ENCODE measurements at places on chromosomes 5 and 9. TPM values are rescaled to one million over a fixed set of nuclear protein-coding genes. Genes with fewer than 3 reads are reported as not detected.

GRCh38 chr9:22528485-22528884 lies 81.9 kb downstream of the DMRTA1 start:
- peak; percentile 3 for DNase-seq

GRCh38 chr5:9409413-9409960 lies 136.4 kb downstream of the SEMA5A start:
- DNase-seq: no peak

DNA sequence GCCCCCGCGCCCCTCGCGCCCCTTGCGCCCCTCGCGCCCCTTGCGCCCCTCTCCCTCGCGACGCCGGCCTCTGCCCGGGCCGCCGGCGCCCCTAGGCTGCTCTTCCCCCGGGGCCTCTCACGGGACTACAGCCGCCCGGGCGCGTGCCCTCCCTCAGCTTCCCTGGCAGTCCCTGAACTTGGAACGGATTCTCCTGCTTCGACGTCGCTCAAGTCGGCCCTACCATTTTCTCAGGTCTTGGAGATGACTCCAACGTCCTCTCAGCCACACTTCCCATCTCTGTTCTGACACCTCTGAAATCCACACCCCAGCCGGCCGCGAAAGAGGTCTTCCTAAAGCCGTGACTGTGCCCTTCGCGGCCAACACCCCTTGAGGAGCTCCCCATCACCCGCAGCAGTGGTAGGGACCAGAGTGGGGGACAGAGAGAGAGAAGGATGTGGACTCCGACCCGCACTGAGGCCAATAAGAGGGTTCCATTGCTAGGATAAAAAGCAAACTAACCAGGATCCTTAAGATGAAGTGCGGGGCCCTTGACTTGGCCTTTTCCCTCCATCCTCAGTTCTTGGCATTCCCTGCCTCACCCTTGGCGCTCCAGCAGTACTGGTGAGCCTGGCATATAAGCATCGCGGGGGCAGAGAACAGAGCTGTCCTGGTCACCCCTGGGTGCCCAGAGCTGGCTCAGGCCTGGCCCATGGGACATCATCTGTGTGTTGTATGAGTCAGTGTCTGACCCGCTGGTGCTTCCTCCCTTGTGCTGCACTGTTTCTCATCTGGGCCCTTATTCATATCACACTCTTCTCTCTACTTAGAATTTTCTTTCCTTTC lies 38.6 kb upstream of the GARNL3 start:
- DNase-seq: no peak

The PCDHGA7 gene
- 6.8 TPM for total RNA-seq

- DNase-seq: no peak
Measured at GRCh38 chr5:173065155-173065554, 9.0 kb downstream of the CREBRF start.

The NME5 gene
- total RNA-seq: 2.5 TPM

The GPR21 gene
- 0.66 TPM for total RNA-seq

DNA sequence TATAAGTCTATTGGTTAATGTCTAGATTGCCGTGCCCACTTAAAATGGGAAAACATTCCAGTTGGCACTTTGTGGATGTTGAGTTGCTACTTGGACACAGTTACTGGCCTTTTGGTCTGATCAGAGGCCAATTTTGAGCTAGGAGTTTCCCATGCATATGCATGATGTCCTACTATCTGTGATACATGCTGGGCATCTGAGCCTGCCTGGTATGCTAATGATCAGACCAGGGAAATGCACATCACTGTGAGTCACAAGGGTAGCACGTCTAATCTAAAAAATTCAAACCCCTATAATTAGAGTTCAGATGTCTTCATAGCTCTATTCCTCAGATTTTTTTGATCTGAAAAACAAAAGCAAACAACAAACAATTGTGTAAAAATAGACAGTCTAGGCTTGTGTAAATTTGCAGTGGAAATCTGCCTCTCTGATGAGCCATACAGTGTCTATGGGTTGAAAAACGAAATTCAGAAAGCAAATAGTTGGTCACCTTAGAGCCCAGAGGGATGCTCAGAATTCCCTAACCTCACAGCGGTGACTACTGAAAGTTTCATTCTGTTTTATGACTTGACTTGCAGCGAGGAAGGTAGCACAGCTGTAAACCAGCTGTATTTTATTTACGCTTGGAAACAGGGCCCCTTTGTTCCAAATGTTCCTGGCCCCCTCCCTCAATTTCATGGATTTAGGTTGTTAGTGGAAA lies 37.3 kb downstream of the PALM2AKAP2 start:
- no peak for DNase-seq

The KCNMB1 gene
- not detected for total RNA-seq

DNA sequence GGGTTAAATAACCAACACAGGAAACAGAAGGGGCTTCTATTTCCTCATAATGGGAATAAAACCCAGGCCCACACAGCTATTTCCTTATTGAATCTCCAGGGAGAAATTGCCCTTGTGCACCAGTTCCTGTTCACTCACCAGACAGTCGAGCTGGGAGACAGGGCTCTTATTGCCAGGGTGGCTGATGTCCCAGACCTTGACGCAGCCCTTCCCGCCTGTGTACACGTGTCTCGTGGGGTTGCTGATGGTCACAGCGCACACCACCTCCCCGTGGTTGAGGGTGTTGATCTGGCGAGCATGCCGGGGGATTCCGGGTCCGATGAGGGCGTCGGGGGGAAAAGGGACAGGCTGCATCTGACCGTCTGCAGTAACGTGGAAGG lies 96.5 kb downstream of the TLE1 start:
- DNase-seq: no peak

The NUDCD2 gene
- 7.4 TPM for total RNA-seq

GRCh38 chr5:113271745-113272454 lies 162.9 kb downstream of the TSSK1B start:
- no peak for DNase-seq

- no peak for DNase-seq
Measured at GRCh38 chr9:79201636-79202035, 370.1 kb upstream of the TLE4 start.

DNA sequence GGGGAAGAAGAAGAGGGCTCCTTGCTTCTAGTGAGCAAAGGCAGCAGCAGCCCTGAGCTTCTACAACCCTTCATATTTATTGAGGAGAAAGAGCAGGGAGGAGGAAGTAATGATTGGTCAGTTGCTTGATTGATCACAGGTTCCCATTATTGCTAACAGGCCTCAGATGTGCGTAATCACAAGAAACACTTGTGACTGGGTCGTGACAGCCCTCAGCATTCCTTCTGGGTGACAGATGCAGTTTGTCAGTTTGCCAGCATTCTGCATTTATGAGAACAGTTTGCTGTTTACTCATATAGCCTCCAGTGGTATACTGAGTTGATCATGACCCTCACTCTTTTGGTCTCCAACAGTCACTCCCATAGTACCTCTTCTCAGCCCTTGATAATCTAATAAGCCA lies 111.5 kb upstream of the TNC start:
- DNase-seq: peak; percentile 28

The INSL6 gene
- not detected for total RNA-seq

DNA sequence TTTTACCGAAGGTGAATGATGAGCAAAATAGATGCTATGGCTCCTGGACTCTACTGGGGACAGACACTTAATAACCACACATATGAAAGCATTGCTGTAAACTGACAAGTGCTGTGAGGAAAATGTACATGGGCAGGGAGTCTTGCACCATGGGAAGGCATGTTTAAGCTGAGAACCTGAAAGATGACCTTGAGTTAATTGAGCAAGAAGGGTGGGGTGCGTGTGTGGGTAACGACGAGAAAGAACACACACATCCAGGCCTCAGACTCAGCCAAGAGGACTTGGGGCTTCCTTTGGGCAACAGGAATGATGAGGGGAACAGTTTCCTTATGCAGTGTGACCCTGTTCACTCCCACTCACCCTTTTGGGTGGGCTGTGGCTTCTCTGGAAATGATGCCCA lies 73.1 kb downstream of the HSPA4 start:
- DNase-seq: no peak

DNA sequence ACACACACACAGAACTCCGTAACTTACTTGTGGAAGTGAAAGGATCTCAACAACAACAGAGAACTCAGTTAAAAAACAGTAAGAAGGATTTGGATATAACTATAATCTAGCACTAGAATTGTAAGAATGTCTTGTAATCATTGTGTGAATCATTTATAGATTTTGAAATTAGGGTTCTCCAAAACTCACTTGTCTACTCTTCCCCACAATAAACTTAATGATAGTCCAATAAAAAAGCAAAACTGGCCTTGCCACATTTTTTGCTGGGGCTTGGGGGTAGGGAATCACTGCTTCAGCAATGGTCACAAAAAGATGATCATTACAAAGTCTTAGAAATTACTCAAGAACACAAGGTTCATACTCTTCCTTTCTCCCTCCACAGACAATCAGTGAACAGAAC lies 8.8 kb downstream of the TBCA start:
- DNase-seq: no peak

- peak; percentile 77 for DNase-seq
Measured at GRCh38 chr5:177113566-177114424, 19.8 kb upstream of the NSD1 start.

GRCh38 chr5:143606043-143606752 lies 202.7 kb upstream of the NR3C1 start:
- no peak for DNase-seq

DNA sequence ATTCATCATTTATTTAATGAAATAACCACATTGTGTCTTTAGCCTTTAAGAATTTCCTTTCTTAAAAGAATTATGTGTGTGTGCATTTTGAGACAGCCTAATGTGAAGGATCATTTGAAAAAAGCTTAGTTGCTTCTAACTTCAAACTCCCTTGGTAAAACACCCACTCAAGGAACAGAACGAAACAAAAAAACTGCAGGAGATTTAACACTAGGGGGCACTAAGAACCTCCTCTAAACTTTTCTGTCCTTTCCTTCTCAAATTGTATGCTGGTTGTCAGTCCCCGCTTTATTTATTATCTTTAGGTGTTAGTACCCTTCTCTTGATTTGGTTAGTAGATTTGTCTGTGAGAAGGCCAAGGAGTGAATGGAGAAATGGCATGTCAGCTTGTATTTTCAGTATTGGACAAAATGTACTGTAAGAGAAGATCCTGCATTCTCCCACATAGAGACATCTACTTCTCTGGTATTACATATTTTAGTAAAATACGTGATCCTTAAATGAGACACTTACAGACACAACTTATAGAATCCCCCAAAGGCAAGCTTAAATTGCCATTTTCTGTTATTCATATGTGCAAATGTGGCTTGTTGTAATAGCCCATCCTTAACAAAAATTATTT lies 229.7 kb downstream of the MRPS30 start:
- peak; percentile 3 for DNase-seq

- DNase-seq: no peak
Measured at GRCh38 chr5:151267491-151268260, 14.7 kb downstream of the GM2A start.

DNA sequence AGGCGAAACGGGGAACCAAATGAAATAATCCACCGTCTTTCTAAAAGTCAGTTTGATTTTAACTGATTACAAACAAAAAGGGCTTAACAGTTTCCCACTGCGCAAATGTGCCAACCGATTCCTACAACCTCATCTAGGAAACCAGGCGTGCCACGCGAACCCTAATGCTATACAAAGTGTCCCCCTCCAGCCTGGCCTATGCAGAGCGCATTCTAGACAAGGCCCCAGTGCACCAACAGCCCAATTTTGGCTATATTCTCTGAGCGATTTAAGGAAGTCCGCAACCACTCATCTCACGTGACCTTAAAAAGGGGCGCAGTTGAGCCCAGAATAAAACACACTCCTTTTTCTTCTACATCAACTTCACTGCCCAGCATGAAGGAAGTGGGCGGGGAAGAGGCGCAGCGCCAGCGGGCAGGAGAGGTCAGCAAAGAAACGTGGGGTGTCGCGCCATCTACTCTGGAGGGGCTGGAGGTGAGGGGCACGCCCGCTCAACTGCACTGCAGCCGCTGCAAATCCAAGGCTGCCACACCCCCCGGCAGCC lies 779 bp downstream of the FAM13B start:
- peak; percentile 44 for DNase-seq

The SETD9 gene
- 14.9 TPM for total RNA-seq

DNA sequence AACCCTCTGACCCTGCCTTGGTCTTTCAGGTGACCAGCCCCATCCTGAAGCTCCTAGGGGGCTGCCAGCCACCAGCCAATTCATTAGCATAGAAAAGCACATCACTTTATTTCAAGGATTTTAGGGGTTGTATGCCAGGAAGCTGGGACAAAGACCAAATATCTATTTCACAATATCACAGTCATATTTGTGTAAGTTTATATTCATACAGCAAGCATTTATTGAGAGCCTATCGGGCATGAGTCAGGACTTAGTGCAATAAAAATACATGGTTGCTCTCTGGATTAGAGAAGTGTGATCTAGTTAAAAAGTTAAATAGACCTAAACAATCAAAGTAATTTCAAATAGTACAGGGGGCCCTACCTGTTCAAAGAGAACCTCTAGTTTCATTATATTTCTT lies 113.8 kb downstream of the ERCC6L2 start:
- no peak for DNase-seq

The CNTNAP3B gene
- total RNA-seq: not detected

DNA sequence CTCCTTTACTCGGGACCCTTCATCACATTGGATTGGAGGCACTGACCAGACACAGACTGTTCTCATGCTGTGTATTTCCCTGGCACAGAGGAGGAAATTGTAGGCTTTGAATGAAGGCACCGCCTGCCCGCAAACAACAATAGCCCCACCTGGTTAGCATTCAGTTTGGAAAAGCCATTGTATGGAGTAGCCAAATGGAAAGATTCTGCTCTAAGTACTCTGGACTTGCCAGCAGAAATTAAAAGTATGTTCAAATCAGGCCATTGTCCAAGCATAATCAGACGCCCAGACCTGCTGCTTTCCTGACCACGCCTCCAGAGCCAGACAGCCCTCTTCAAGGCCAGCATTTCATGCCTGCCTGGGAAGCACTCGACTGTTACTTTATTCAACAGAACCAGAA lies 8.0 kb upstream of the SEMA4D start:
- no peak for DNase-seq

The LCN1 gene
- not detected for total RNA-seq

The CDC37L1 gene
- total RNA-seq: 15.4 TPM

The WNT8A gene
- total RNA-seq: not detected

The TLE1 gene
- 29.7 TPM for total RNA-seq

GRCh38 chr9:70551801-70552200 lies 137.3 kb upstream of the KLF9 start:
- no peak for DNase-seq

DNA sequence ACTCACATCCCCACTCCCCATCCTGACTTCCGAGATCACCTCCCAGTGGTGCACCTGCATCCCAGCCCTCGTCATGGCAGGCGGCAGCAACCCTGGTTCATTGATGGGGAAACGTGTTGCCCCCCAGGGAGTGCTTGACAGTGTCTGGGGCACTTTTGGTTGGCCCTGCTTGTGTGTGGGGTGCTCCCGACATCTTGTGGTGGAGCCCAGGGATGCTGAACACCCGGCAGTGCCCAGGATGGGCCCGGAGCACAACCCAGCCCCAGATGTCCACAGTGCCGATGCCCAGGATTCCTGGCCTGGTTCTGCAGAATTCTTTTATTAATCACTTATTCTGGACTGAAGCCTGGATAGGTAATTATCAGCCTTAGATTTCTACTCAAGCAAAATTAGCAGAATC lies 3.7 kb downstream of the MRPL36 start:
- DNase-seq: no peak

The SPATA31D4 gene
- not detected for total RNA-seq

GRCh38 chr9:8262625-8263622 lies 463.3 kb upstream of the DMAC1 start:
- no peak for DNase-seq

- DNase-seq: no peak
Measured at GRCh38 chr5:91386120-91386519, 3.0 kb upstream of the ARRDC3 start.
